ENCODE measurements at places on chromosomes 2 and 18.

DNA sequence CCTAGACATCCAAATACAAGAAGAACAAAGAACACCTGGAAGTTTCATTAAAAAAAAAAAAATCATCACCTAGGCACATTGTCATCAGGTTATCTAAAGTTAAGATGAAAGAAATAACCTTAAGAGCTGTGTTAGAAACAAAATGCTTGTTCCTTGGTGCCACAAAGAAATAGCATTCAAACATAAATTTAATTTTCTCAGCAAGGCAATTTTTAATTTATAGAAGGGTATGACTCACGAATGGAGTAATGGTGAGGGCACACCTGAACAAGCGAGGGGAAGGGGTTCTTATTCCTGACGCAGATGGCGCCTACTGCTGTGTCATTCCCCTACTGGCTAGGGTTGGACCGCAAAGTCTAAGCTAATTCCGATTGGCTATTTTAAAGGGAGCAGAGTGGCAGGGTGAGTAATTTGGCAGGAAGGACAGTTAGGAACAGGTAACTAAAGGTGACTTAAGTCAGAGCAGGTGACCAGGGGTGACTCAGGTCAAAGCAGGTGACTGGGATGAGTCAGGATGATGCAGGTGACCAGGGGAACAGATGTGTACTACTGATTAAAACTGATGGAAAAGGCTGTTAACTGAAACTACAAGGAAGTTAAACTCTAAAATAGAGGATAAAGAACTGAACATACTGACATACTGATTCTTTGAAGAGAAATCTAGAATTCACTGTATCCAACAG is 30.0 kb upstream of the TWSG1 start:
- DNase-seq = no peak

DNA sequence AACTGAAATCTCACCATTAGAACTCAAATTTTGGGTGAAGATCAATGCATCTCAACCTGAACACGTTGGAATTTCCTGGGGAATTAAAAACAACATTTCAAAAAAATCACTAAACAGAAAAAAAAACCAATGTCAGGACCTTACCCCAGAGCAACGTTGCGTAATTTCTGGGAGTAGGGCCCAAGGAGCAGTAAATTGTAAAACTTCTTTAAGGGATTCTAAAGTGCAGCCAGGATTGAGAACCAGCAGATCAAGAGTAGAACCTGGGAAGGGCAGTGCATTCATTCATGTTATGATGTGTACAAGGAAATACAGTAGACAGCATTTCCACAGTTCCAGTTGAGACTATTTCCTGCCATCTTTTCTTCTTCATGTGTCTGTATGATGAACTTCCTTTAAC is 56.9 kb downstream of the RHBDD1 start:
- no peak for DNase-seq

DNA sequence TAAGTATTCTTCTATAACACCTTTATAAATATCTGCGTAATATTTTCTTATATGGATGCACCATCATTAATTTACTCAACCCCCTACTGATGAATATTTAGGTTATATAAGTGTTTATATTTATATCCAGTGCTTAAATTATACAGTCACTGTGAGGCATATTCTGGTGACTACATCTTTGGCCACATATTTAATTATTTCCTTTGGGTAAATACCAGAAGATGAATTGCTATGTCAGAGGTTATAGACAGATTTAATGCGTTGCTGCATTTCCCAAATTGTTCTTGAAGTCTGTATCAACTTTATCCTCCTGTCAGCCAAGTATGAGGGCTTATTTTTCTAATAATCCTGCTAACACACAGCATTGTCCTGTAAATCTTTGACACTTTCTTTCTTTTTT is 18.7 kb downstream of the DYSF start:
- DNase-seq = no peak

DNA sequence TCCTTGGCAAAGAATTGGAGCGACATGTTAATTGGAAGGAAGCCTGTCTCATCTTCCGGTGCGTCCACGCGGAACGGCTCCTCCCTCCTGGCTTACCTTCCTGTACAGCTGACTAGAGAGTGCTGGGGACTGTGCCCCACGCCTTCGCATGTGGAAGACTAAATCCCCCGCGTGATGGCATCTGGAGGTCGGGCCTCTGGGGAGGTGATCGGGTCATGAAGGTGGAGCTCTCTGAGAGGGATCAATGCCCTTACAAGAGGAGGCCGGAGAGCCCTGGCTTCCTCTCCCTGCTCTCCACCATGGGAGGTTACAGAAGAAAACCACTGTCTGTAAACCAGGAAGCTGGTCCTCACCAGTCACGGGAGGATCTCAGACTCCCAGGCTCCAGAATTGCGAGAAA is 104.1 kb upstream of the OTOS start:
- no peak for DNase-seq

DNA sequence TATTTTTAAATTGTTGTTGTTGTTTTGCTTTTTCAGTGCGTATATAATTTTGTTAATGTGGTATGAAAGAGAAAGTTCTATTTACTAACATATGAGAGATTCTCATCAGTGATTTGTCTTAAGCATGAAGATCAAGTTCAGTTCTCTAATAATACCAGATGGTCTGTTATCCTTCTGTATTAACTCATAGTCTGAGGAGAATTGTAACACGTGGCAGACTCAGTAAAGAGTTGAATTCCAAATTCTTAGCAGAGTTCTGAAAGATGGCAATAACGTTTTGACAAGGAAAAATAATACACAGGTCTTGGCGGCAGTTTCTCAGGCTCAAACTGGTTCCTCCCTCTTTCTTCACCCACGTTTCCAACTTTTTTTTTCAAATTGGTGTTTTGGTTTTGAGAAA is 17.2 kb upstream of the COL3A1 start:
- no peak for DNase-seq

All from MG63 (cell line).